Left ventricle myocardium superior (tissue), 1 donor: ENCODE measurements at places on chromosomes 2 and 18.

- no peak for DNase-seq
These were observed 142.3 kb upstream of the NCKAP5 start for GRCh38 chr2:133710613-133711012.

- DNase-seq, result no peak
These were observed 51.5 kb upstream of the LYPD6 start for GRCh38 chr2:149278872-149279264.

- DNase-seq, result no peak
These were observed 48.2 kb upstream of the PAPOLG start for GRCh38 chr2:60707750-60708371.

DNA sequence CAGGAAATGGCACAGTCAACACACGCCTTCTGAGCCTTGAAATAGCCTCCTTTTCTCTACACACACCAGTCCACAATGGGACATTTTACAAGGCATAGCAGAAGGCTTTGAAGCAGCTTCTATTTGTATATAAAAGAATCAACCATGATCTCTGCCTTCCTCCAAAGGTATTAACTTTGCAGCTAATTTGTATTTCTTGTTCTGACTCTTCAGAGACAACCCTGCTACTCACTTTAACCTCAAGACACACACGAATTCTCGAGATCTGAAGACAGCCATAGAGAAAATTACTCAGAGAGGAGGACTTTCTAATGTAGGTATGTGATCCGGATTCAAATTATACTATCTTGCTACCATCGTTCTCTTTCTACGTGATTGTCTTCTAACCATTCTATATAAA lies 104.6 kb downstream of the VIT start:
- DNase-seq, result no peak

GRCh38 chr18:44214396-44214795 lies 466.3 kb upstream of the SETBP1 start:
- DNase-seq, result no peak

GRCh38 chr2:238839428-238839827 lies 8.5 kb upstream of the TWIST2 start:
- no peak for DNase-seq

DNA sequence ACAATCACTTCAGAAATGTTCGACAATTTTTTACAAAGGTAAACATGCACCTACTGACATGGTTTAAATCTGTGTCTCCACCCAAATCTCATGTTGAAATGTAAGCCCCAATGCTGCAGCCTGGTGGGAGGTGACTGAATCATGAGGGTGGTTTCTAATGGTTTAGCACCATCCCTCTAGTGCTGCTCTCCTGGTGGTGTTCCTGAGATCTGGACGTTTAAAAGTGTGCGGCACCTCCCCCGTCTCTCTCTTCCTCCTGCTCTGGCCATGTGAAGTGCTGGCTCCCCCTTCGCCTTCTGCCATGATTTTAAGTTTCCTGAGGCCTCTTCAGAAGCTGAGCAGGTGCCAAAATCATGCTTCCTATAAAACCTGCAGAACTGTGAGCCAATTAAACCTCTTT lies 28.3 kb downstream of the MAP3K2 start:
- no peak for DNase-seq

DNA sequence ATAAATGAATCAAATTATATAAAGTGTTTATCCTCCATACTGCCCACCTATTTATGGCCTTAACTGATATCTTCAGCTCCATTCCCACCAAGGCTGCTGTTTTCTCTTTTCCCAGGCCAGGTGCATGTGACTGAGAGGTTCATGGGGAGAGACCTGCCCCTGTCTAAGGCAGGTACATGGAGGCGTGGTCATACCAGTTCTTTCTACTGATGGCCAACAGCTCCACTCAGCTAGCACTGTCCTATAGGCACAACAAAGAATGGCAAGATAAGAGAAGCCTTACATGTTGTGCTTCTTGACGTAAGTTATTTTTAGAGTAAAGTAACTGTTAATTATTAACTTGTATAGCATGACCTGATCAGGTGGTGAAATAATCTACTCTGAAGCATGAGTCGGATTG lies 16.8 kb downstream of the AKAIN1 start:
- no peak for DNase-seq

- DNase-seq, result no peak
These were observed 127.6 kb downstream of the QPCT start for GRCh38 chr2:37471994-37472393.

DNA sequence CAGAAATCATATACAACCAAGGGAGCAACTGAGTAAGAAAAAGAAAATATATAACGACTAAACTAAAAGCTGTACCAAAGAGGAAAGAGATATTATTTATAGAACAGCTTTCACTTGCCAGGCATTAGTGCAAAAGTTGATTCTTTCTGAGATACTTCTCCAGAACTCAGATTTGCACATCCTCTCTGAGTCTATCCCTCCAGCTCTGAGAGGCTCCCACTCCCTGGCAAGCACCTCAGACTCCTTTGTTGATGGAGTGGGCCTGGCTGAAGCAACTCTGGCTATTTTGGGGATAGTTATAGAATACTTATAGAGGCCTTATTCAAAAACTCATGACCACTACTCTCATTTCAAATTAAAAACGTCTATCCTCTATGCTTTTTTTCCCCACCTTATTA lies 501.6 kb upstream of the TNP1 start:
- no peak for DNase-seq

GRCh38 chr2:160371251-160372009 lies 122.2 kb downstream of the RBMS1 start:
- no peak for DNase-seq

GRCh38 chr2:234802071-234802844 lies 149.6 kb upstream of the SH3BP4 start:
- no peak for DNase-seq
